Activated CD8-positive, alpha-beta memory T cell treated with anti-CD3 and anti-CD28 coated beads, Interleukin-2, amount 10 ng/mL, durations not matched to agents 7 days and 5 days (primary cell): ENCODE measurements at places on chromosomes 7 and 10. TPM values are rescaled to one million over a fixed set of nuclear protein-coding genes. Genes with fewer than 3 reads are reported as not detected.

Gene GATAD1
- 18.3 TPM for total RNA-seq

Gene CYP3A7
- total RNA-seq = not detected

Gene CYP3A4
- not detected for total RNA-seq

Gene PIK3AP1
- total RNA-seq = 11.5 TPM

Gene HGF
- not detected for total RNA-seq

Gene FAM25A
- not detected for total RNA-seq
